ENCODE measurements at places on chromosomes 12 and 14.

DNA sequence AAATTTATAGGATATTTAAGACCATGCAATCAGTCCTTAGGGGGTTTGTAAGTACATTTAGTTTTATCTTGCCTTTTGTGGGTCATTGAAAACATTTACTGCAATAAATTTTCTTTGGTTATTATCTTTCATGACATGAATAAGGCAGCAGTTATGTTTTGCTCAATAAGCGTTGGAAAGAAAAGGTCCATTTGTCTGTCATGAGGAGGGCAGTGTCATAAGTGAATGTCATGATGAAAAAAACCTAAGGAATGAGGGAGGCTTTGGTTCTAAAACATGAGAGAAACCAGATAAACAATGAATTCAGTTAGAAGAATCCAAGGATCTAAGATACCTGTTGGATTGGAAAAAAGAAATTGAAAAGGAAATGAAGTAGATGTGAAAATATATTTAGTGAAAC is 209.4 kb downstream of the NAV3 start:
- no peak for DNase-seq

DNA sequence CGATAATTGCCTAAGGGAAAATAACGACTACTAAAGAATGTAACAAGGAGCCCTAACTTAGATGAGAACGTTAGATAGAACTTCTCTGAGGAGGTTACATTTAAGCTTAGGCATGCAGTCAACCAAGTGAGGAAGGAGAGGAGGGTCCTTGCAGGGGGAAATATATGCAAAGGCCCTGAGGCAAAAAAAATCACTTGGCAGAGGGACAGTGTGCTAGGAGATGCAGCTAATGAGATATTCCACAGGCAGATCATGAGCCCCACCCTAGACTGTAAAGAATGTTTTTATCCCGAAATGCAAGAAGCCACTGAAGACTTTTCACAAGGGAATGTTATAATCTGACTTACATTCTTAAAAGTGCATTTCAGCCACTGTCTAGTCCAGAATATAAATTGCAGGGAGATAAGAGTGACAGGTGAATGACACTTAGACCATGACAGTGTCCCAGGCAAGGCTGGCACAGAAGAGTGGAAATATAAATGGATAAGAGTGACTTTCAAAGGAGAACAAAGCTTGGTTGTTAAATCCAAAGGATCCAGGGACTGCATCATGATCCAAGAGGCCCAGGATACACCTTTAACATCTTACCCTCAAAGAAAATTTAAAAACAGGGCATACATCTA is 61.0 kb downstream of the PPM1H start:
- DNase-seq, result no peak

DNA sequence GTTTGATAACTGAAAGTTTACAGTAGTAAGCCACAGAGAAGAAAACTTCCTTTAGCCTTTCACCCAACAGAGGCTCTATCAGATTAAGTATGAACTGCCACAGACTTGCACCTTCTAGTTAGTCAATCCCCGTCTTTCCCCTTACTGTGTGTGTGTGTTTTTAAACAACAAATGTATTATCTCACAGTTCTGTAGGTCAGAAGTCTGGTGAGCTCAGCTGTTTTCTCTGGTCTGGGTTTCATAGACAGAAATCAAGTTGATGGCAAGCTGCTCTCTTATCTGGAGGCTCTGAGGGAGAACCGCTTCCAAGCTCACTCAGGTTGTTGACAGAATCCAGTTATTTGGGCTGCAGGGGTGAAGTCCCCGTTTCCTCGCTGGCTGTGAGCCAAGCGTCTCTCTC is 320.5 kb downstream of the PRKD1 start:
- no peak for DNase-seq

DNA sequence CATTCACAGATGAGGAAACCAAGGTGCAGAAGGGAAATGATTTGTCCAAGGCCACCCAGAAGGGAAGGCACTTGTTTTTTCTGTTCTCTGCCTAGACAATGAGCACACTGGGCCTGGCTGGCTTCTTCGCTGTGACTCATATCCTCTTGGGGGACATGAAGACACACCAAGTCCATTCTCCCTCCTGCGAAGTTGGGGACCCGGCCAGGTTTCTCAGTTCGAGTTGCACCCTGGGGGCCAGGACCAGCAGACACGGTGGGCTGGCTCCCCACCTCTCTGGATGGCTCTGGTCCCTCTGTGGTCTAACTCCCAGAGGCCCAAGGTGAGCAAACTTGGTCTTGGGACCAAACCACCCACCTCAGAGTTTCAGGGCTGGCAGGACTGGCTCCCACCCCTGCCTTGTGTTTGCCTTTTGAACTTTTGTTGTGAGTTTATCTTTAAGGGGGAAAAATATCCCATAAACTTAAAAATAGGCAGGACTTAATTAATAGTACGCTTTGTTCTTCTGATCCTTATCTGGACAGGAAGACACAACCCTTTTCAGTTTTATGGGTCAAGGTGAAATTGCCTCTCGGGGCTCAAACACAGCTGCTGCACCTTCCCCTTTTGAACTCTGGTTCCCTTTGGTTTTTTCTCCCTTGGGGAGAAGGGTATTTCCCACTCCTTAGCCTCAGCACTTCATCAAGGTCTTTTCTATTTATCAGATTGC is 9.0 kb upstream of the MLEC start:
- peak; percentile 49 for DNase-seq

DNA sequence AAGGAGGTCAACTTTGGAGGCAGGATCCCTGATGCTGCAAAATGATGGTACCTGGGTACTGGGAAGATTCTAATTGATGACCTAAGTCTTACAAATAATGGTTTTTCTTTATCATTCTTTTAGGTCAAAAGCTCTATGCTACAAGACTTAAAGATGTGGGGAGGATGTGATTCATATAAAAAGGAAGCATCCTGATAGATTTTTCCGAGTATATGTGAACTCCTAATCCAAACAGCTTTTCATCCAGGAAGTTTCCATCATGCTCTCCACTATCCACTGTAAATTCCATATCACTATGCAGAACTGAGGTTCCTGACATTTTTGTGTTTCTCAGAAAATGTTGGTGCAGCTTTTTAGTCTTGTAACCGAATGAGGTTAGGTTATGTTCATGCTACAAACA is 293.2 kb downstream of the PAWR start:
- no peak for DNase-seq

DNA sequence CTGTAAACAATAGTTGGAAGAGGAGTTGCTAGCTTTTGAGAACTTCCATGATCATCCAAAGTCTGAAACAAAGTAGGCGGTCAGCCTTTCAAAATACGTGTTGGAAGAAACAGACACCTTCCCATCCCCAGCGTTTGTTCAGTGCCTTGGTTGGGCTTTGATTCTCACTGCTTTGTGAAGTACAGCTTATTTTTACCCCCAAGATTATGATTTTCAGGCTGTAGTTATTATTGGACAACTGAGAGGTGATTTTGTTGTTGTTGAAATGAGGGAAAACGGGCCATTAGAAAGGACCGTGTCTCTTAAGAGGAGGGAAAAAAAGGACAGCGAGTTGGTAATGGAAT is 921 bp upstream of the CEP83 start:
- DNase-seq, result no peak

GRCh38 chr12:125330645-125331341 is 265.6 kb downstream of the AACS start:
- DNase-seq, result no peak

DNA sequence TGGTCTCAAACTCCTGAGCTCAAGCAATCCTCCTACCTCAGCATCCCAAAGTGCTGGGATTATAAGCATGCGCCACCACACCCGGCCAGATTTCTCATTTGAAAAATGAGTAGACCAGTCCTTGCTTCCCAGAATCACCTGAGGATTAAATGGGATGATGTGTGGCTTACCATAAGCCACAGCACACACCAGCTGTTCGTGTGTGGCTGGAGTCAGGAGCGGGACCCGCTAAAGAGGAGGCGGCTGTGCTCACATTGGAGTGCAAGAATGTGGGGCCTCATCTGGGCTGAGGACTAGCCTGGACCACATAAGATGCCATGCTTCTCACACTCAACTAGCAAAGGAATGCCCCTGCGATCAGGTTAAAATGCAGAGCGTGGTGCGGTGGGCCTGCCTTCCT is 6.7 kb upstream of the ALDH2 start:
- DNase-seq, result no peak

- no peak for DNase-seq
Measured at GRCh38 chr12:50185301-50185895, 18.2 kb upstream of the CERS5 start.

DNA sequence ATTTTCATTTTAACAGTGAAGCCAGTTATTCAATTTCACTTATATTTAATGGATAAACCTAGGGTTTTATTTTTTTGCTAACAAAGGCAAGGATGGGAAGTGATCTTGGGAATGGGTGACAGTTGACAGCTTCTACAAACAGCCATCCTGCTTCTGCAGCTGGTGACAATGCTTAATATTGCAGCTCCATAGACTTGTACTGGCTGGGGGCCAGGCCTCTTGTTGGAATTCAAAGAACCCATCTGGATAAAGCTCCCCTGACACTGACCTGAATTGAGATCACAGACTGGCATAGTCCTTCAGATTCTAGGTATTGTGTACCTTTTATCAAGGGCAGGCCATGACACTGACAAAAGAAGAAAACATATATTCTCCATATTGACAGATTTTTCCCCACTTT is 664.6 kb upstream of the FOXG1 start:
- no peak for DNase-seq

- DNase-seq, result no peak
Measured at GRCh38 chr14:91250912-91251311, 6.4 kb upstream of the GPR68 start.

DNA sequence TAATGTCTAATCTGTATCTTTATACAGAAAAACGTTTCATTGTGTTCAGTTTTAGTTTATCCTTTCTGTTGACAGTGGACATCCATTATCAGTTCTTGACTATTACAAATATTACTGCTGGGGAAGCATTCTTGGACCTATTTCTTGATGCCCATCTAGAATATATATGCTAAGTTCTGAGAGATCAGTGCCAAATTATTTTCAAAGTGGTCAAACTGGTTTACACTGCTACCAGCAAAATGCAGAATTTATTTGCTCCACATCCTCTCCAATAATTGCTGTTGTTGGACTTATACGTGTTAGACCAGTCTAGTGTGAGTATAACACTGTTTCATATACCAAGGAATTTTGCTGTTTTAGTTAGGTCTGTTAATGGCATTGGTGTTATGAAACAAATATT is 85.5 kb upstream of the TRAF3 start:
- DNase-seq, result no peak

DNA sequence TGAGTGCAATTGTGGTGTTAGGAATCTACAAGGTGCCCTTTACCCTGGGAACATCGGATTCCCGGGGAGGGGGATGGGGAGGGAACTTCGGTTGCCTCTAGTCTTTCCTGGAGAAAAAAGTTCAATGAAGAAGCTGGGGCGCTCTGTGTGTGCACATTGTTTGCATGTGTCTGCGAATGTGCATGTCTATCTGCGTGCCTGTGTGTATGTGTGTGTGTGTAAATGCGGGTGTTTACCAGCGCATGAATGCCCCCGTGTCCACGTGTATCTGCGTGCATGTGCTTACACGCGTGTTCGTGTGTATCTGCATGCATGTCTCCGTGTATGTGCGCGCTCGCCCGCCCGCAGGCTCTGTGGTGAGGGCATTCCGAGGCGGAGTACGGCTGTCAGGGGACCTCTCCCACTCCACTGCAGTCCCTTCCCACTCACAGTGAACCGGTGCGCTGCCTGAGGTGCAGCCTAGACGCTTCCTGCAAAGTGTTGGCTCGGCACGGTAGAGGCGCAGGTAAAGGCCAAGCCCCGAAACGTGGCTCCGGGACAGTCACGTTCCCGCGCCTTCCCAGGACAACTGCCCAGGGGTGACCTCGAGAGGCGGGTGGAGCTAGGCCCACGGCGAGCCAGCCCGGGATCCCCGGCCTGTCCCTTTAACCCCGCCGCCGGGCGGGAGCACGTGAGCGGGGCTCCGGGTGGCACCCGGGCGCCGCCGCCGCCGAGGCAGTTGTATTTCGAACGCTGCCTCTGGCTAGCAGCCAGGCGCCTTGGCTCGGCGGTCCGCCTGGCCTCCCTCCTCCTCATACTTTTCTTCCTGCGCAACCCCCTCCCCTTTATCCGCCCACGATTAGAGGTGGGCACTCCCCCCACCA is 539 bp upstream of the HMGA2 start:
- no peak for DNase-seq

GRCh38 chr12:106433055-106433454 is 75.5 kb downstream of the POLR3B start:
- no peak for DNase-seq

DNA sequence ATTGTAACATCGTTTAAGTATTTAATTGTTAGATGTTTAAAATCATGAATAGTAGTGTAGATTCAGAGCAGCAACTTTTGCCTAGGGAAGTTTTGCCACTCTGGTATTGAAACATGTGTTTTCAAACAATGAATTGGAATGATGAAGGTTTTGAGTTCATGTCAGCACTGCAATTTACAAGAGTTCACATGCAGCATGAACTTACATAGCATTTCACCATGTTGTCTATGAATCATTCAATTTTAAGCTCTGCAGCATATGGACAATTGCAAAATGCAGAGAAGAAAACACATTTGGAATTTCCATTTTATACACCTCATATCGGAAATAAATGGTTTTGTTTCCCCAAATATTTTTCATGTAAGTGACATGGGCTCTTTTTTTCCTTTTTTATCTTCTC is 170.7 kb upstream of the CDKN3 start:
- DNase-seq, result no peak

DNA sequence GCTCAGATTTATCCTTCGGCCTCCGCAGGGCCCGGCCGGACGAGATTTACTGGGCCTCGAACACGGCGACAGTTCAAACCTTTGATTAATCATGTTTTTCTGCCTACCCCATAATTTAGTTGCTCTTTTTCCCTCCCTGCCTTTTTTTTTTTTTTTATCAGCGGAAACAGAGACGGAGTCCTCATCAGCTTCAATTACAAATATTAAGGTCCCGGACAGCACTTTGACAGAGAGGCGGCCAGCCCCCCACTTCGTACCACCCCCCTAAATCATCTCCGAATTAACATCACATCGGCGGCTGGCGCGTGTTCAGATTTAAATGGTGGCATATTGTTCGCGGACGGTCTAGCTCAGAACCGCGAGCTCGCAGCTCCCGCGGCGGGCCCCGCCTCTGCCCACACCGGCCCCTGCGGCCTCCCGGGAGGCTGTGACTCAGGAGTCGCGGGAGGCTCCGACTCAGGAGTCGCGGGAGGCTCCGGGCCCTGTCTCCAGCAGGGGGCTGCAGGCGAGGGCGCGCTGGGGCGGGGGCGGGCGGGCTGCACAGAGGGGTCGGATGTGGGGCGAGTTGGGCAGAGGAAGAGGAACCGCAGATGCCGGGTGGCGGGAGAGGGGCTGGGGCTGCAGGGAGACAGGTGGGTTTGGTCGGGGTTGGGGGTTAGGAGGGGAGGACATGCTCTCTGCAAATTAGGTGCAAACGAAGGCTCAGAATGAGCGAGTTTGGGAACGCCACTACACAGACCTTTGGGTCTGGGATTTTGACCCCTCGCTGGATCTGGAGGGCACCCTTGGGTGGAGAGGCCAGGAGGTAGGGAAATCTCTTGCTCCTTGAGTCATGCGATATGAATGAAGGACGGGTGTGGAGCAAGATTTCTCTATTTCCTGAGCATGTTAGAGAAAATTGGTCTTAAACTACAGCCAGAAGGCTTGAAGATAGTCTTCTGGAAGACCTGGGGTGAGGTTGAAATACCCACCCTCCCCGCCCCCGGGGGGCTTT is 19.6 kb upstream of the ATP5MC2 start:
- no peak for DNase-seq

- DNase-seq, result no peak
Measured at GRCh38 chr12:7114851-7115250, 5.8 kb upstream of the C1RL start.

Data from GM12864 (cell line).